ENCODE measurements at places on chromosomes 6 and 20.

DNA sequence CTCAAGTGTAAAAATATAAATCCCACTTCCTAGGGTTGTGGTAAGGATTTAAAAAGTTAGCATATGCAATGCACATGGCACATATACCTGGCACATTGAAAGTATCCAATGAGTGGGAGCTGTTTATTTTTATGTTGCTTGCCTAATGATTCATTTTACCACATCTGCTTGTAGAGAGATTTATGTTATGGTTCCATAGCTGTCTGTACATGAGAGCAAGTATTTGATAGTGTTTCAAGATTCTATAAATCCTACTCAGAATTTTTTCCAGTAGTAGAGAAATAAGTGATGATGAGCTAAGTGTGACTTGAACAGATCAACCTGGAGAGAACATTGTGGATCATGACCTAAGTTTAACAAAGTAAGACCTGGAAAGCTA, 125.3 kb upstream of the SPTLC3 start:
- no peak for DNase-seq

- DNase-seq: no peak
Measured at GRCh38 chr6:50128420-50129005, 78.8 kb upstream of the DEFB112 start.

- DNase-seq: no peak
Measured at GRCh38 chr20:20856956-20857355, 144.5 kb upstream of the RALGAPA2 start.

DNA sequence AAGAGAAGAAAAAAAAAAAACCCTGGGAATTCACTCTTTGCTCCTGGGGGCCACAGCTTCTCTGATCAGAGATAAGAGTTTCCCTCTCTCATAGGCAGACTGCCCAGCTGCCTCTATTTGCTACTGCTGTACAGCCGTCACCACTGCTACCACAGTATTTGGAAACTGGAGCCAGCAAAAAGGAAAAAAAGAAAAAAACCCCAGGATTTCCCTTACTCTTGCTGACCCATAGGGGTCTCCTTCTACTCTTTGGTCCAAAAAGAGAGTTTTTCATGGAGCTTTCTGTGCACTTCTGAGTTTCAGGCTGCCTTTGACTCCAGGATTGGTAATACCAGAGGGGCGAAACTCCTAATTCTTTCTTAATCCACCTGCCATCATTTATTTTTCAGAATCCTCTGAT, 89.7 kb downstream of the MDGA1 start:
- no peak for DNase-seq

Data from activated T-helper 1 cell treated with anti-CD3 and anti-CD28 coated beads, Interleukin-2, amount 50 U/mL, for 16 hours (primary cell).